Muscle of back (tissue), 13 donors: ENCODE measurements at places on chromosomes 16 and 17. TPM values are rescaled to one million over a fixed set of nuclear protein-coding genes. Genes with fewer than 3 reads are reported as not detected.
A peak's percentile ranks its signal among the peaks of the same experiment; 100 is the strongest.

TEKT5 gene
- 0.20 TPM for polyA plus RNA-seq

OR3A3 gene
- polyA plus RNA-seq: not detected

TBC1D3C gene
- polyA plus RNA-seq: not detected

WNT9B gene
- polyA plus RNA-seq: 0.27 TPM

CA7 gene
- not detected for polyA plus RNA-seq

KRT33A gene
- polyA plus RNA-seq: not detected

KRT20 gene
- polyA plus RNA-seq: 0.22 TPM

DNA sequence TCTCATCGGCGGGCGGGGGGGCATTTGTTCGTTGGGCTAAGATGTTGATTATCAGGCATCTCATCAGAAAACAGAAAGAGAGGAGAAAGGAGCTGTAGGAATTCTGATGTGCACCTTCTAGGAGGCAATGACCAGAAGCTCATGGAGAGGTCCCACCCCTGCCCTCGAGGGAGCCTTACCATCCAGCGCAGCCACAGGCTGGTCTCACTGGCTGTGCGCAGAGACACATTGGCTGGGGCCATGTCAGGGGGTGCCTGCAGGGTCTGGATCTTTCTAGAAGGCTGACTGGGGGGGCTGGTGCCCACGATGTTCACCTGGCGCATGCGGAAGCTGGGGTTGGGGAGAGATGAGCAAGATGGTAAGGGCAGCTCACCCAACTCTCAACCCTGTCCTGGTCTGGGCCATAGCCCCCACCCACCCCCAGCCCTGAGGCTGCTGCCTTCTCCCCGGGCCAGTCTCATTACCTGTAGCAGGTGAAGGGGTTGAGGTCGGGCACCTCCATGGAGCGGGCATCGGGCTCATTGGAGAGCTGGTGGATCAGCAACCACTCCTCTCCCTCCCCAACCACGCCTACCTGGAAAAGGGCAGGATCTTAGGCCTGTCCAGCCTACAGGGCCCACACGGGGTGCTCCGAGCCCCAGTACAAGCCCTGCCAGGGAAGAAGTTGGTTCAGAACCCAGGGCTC lies 86.2 kb upstream of the CDC42EP4 start:
- DNase-seq: no peak

- no peak for DNase-seq
These were observed 268.5 kb downstream of the RBFOX1 start for GRCh38 chr16:7601100-7601499.

- peak; percentile 35 for DNase-seq
These were observed 90.1 kb downstream of the XYLT1 start for GRCh38 chr16:17380613-17381012.

- peak; percentile 89 for DNase-seq
These were observed at the start of gene EMP2 for GRCh38 chr16:10579965-10580882. Gene EMP2, minus strand, starts transcription at chr16:10580598. Its CDS starts 32,981 bp downstream, at chr16:10547617.

DNA sequence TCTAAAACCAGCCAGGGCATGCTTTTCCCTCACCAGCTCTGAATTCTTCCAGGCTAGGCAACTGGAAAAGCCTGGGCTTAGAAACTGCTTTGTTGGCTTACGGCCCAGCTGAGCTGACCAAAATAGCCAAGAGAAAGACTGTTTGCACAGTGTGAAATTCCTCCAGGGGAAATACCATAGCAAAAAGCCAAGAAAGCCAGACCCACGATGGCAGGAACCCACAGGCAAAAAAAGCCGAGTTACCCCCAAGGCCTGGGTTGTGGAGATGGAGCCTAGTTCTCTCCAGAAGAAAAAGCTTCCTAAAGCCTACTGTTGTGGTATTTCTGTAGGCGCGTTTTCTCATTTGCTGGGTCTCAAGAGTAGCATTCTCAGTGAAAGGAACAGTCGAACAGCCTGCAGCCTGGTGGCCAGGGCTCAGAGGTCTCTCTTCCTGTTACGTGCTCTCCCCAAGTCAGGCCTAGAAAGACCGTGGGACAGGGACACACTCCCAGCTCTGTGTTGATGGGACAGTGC lies 9.2 kb downstream of the SP2 start:
- peak; percentile 80 for DNase-seq

- DNase-seq: no peak
These were observed 4.9 kb downstream of the FMNL1 start for GRCh38 chr17:45226576-45226975.

DNA sequence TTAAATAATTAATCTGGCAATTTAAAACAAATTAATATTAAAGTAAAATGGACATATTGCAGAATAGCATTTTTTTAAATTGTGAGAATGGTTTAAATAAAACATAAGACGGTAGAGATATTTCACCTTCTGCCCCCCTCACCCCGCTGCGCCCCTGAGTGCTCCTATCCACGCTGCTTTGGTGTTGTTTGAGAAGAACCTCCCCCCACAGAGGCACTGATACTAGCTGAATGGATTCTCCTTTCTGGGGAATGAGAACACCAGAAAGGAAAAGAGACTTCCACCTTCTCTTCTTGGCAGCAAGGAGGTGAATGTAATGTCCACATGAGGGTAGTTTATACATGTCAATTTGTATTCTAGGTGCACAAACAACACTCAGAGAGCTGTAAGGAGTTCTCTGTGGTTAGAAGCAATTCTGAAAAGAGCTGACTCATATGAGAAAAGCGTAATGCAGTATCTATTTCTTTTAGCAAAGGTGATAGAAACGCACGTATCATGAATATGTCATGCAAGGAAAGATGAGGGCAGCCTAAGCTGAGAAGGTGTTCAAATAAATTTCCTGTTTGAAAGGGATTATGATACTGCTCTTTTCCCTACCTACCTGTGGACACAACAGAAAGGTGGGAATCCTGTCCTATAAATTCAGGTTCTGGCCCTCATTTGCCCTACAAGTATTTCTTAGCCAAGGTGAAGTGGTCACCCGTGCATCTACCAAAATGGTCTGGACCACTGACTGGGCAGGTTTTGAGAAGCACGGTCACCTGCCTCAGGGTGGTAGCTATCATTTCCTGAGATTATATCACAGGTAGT lies 126.9 kb downstream of the PARN start:
- no peak for DNase-seq

- DNase-seq: no peak
These were observed 1.8 kb upstream of the HELZ start for GRCh38 chr17:67246653-67247415.

DNA sequence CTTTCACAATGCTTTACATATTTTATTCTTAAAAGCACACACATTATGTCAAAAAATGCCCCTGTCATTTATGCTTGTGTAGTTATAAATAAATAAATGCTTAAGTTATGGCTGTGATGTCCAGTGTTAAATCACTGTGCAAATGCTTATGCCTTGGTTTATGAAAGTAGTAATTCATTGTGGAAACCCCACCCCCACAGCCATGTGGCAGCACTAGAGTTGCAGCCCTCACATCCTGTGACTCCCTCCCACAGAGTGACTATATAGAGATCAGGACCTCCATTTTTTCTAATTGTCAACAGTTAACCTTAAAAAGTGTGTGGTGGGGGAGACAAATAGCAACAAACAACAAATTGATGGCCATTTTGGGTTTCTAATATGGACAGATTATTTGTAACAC lies 2.4 kb downstream of the SKAP1 start:
- no peak for DNase-seq

- DNase-seq: no peak
These were observed 33.4 kb downstream of the CMIP start for GRCh38 chr16:81477697-81478693.

GRCh38 chr16:73433731-73434307 lies 385.9 kb upstream of the ZFHX3 start:
- no peak for DNase-seq

GRCh38 chr16:85347213-85347591 lies 234.9 kb upstream of the CIBAR2 start:
- no peak for DNase-seq

- DNase-seq: no peak
These were observed 29.0 kb upstream of the RNPS1 start for GRCh38 chr16:2296661-2297505.

DNA sequence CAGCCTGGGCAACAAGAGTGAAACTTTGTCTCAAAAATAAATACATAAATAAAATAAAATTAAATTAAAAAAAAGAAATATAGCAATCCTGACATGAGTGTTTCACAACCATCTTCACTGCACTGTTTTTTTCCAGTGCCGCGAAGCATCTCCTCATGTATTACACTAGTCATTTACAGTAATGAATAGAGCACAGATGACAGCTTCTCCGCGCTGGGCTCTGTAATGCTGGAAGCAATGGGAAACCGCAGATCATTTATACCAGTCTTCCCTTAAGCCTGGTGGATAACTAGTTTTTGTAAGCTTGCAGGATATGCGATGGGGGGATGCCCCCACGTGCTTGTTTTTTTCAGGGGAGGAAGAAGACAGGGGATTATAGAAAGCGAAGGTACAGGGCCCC lies 86.9 kb downstream of the MYH13 start:
- no peak for DNase-seq

DNA sequence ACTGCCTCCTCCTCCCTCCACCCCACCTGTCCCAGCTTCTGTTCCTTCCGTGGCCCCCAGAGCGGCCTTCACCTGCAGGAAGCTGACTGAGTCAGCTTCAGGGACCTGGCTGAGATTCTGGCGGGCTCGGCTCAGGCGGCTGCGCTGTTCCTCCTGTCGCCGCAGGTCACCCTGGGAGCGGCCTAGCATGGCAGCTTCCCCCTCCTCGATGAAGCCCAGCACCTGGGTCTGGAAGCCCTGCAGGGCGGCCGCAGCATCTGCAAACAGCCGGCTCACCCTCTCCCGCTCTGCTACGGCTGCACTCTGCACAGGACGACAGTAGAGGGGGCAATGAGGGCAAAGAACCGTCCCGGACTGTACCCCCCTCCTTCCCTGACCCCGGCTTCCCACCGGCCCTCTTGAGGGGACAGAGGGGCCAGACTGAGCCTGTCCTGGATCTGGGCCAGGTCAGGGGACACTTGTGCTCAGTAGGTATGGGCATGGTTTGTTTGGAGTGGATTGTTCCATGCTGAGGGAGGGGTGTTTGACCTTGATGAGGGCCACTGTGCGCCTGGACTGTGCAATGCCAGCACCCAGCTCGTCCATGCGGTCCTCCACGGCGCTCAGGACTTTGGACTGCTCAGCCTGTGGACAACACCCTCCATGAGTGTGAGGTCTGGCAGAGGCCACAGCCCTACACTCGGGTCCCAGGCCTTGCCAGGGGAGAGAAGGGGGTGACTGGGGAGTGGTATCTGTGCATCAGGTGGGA lies 2.0 kb downstream of the TRIM47 start:
- DNase-seq: peak; percentile 50

- peak; percentile 80 for DNase-seq
These were observed 93.9 kb downstream of the YPEL2 start for GRCh38 chr17:59425085-59425931.

DNA sequence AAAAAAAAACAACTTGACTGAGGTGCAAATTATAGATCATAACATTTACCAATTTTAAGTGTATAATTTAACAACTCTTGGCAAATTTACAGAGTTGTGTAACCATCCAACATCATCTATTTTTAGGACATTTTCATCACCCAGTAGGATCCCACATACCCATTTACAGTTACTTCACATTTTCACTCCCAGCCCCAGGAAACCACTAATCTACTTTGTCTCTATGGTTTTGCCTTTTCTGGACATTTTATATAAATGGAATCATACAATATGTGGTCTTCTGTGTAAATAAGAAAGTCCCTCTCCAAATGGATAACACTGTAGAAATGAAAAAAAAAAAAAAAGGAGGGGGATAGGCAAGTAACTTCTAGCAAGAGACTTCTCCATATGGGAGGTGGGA lies 26.1 kb upstream of the XYLT1 start:
- DNase-seq: no peak

DNA sequence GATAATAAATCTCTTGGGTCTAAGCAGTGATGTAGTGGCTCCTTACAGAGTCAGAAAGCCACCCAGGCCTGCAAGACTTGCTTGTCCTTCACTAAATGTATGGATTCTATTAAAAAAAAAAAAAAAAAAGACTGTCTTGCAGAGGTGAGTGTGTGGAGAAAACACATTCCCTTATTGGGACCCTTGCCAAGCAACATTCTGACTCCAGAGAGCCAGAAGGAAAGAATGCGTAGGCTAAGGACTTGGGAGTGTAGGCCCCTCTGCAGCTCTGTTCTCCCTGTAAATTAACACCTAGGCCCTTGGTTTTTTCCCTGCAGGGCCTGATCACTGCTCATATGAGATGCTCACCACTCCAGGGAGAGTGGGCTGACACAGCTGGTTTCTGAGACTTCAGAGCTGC lies 17.8 kb downstream of the SCPEP1 start:
- DNase-seq: no peak

- no peak for DNase-seq
These were observed 13.9 kb downstream of the DNAAF1 start for GRCh38 chr16:84159007-84159406.

DNA sequence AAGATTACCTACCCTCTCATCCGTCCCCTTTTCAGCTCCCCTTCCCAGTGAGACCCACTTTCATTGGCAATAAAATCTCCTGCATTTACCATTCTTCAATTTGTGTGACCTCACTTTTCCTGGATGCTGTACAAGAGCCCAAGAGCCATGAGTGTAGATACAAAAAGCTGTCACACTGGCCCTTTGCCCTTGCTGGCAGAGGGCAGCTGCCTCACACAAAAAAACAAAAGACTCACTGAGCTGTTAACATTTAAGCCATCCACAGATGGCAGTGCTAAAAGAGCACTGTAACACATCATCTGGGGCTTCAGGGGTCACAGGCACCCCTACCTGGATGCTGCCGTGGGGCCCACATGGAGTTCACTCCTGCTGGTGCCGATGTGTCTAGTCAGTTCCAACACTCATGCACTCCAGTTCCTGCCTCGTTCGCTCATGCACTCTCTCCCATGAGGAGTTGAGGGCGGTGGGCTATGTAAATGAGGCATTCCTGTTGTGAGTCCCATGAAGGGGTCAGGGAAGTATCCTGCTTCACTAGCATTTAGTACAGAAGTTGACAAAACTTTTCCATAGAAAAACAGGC lies 123.1 kb downstream of the CA10 start:
- no peak for DNase-seq

- peak; percentile 36 for DNase-seq
These were observed 11.2 kb downstream of the PIK3R5 start for GRCh38 chr17:8954339-8954738.

DNA sequence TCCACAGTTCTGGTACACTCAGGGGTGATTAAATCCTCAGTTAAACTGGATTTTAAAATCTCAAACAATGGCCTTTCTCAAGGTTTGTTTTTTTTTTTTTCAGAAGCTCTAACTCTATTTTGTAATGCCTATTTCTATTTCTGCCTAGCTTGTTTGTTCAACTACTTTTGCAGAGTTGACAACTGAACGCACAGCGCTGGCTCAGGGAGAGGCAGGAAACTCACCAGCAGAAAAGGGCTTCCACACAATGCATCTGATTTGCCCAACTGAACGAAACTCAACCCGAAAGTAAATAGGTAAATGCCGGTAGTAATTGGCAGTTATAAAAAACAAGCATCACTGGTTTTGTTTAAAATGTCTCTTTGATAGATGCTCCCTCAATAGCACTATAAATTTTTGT lies 52.7 kb upstream of the CNEP1R1 start:
- no peak for DNase-seq

- no peak for DNase-seq
These were observed 1.3 kb upstream of the CDK5R1 start for GRCh38 chr17:32485261-32486110.

- no peak for DNase-seq
These were observed 15.8 kb upstream of the SLC46A1 start for GRCh38 chr17:28421787-28422305.

- DNase-seq: no peak
These were observed 32.1 kb downstream of the USP43 start for GRCh38 chr17:9677411-9677810.

GRCh38 chr16:10745841-10746240 lies 2.2 kb downstream of the NUBP1 start:
- no peak for DNase-seq

GRCh38 chr16:52912565-52913173 lies 140.0 kb downstream of the CHD9NB start:
- peak; percentile 68 for DNase-seq

GRCh38 chr17:8843344-8843743 lies 24.1 kb downstream of the PIK3R6 start:
- no peak for DNase-seq
